ENCODE measurements at places on chromosomes 2 and 18. TPM values are rescaled to one million over a fixed set of nuclear protein-coding genes. Genes with fewer than 3 reads are reported as not detected.

DNA sequence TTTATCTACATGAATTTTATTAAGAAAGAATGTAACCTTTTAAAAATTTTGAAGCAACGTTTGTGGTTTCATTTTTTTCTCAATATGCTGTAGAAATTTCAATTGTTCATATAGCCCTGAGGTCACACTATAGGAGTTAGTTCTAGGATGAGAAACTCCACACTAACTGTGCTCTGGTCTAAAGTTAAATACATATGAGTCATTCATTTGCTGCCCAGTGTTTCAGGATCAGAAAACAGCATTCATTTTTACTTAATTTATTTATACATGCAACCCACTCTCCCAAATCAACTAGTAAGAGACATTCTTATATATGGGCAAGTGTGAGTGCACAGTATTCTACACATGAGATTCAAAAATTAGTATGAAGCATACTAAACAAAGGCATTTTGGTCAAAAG lies 137.9 kb downstream of the DOCK10 start:
- no peak for DNase-seq

Gene PCARE
- not detected for total RNA-seq

- no peak for DNase-seq
These were observed 4.0 kb downstream of the MYO5B start for GRCh38 chr18:50190926-50191325.

Gene DNAH6
- total RNA-seq: 1.1 TPM

DNA sequence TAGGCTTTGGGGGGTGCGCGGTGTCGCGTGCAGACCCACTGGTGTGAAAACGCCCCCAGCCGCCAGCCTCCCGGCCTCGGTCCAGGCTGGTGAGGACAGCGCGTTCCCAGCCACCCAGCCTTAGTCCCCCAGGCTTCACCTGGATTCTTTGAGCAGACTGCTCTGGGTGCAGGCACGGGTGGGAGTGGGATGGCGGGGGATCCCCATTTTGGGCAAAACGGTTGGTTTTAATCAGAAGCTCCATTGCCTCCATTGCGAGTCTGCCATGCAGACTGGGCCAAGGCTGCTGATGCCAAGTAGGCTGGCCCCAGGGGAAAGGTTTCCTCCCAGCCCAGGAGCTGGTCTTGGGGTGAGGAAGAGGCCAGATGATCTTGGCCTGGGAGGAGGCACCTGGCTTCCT lies 445 bp downstream of the MLPH start:
- no peak for DNase-seq

Gene UPP2
- total RNA-seq: not detected

DNA sequence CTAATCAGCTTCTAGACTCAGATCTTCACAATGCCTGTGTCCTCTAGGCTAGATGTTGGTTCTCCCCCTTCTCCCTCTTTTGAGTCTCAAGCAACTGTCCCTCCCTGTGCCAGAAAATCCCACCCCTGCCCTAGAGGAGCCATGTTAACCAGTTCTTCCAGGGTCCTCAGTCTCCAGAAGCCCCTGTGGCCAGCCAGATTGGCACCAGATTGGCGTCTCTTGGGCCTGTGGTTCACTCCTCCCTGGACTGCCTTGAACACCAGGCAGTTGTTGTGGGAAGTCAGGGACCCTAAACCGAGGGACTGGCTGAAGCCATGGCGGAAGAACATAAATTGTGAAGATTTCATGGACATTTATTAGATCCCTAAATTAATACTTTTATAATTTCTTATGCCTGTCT lies 36.6 kb downstream of the CYP26B1 start:
- no peak for DNase-seq

DNA sequence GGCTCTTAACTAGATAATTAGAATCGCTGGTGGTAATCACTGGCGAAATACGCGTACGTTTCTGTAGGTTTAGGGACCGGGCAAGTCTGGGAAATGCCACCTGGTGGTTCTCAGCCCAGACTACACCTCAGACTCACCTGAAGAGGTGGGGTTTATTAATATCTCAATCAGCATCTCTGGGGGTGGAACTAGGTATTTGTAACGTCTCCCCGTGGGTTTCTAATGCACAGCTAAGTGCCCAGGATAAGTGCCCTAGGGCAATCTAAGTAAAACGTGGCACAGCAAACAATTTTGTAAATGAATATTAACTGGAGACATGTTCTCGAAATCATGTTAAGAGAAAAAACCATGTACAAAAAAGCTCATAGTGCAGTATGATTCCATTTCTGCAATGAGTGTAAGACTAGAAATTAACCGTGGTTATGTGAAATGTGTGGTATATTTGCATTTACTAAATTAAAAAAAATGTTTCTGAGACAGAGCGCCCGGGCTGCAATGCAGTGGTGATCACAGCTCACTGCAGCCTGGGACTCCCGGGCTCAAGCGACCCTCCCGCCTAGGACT lies 760 bp upstream of the CNOT11 start:
- DNase-seq: peak; percentile 69

- DNase-seq: no peak
These were observed 23.5 kb downstream of the WNT10A start for GRCh38 chr2:218904176-218904575.

GRCh38 chr18:8814206-8814605 lies 108.8 kb downstream of the MTCL1 start:
- DNase-seq: no peak

Gene MC4R
- not detected for total RNA-seq

DNA sequence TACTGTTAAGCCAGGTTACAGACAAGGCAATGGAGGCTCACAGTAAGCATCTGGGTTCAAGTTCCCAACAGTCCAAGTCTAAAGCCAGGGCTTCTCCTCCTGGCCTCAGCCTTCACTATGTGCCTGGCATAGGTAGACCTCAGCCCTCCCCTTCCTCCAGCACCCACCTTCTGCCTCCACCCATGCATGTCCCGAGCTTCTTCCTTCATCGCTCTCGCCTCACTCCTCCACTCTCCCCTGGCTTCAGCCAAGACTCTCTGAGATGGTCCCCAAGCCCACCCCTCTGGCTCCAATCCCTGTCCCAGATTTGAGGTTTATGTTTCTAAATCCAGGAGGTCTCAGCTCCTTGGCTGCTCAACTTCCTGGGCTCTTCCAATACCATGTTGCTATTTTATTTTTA lies 26.9 kb downstream of the CENPA start:
- DNase-seq: no peak

- no peak for DNase-seq
These were observed 18.2 kb downstream of the SCN3A start for GRCh38 chr2:165185633-165186032.

Gene MC2R
- total RNA-seq: not detected

- DNase-seq: no peak
These were observed 51.7 kb downstream of the ARHGAP28 start for GRCh38 chr18:6781142-6781714.

Gene NT5DC4
- not detected for total RNA-seq

DNA sequence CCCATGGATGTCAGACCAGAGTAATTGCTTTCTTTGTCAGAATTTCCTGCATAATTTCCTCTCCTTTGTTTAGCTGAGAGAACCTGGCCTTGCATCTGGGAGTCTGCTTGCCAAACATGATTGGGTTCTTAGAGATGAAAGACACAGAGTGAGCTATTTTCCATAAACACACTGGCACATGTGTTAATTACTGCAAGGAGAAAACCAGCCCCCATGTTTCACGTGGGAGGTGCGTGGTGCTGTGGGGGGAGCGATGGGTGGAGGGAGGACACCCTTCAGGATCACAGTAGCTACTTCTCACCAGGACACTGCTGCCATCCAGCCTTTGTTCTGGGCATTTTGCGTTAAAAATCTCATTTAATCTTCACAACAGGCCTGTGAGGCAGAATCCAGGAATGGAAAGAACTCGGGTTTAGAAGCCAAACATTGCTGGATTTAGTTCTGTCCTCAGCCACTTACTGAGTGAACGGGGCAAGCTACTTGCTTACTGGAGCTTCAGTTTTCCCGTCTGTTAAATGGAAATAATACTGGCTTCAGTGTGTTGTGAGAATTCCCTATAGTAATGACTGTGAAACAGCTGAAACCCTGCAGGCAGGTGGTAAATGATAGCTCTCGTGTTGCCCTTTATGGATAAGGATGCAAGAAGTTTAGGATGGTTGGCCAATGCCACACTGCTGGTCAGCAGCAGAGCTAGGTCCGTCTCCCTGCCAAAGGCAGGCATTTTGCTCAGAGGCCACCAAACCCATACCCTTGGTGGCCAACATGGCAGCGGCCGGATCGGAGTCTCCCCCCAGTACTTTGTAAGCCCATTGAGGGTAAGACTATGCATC lies 100.1 kb upstream of the ASAP2 start:
- DNase-seq: no peak

Gene CARF
- 15.8 TPM for total RNA-seq

GRCh38 chr2:172374318-172375240 lies 52.8 kb upstream of the ITGA6 start:
- no peak for DNase-seq

- DNase-seq: no peak
These were observed 61.8 kb downstream of the COX7A2L start for GRCh38 chr2:42298996-42299754.

DNA sequence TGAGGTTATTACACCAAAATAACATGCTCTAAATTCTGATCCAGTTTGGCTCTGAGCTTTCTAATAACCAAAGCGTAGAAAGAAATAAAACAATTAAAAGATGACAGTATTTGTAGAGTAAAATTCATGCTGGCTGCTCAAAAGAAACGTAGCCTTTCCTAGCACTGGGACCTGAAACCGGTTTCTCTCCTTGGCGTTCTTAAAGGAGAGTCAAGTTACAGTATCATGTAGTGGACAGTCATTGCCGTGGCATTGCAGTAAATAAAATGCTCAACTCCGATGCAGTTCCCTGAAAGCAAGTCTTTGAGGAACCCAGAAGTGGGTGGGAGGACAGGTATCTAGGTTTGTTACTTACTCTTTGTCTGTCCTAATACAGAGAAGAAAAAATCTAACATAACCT lies 52.7 kb upstream of the ITM2C start:
- no peak for DNase-seq

GRCh38 chr2:225894236-225894980 lies 494.9 kb downstream of the NYAP2 start:
- DNase-seq: no peak

DNA sequence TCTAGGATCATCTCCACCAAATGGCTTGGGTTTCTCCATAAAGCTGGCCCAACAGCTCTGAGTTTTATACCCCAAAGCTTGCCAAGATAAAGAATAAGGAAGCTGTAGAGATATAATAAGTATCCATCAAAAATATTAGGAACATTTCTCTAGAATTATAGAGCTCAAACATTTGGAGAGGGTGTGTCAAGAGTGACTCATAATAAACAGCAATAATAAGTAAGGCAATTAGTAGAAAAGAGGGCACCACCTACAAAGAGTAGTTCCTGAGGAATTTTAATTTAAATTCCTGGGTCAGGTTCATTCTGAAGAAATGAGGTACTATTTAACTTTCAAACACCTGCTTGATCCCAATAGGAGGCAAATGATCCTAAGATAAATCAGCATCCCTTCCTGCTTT lies 41.4 kb upstream of the NCKAP5 start:
- DNase-seq: no peak

Gene PSMD14
- 43.1 TPM for total RNA-seq

DNA sequence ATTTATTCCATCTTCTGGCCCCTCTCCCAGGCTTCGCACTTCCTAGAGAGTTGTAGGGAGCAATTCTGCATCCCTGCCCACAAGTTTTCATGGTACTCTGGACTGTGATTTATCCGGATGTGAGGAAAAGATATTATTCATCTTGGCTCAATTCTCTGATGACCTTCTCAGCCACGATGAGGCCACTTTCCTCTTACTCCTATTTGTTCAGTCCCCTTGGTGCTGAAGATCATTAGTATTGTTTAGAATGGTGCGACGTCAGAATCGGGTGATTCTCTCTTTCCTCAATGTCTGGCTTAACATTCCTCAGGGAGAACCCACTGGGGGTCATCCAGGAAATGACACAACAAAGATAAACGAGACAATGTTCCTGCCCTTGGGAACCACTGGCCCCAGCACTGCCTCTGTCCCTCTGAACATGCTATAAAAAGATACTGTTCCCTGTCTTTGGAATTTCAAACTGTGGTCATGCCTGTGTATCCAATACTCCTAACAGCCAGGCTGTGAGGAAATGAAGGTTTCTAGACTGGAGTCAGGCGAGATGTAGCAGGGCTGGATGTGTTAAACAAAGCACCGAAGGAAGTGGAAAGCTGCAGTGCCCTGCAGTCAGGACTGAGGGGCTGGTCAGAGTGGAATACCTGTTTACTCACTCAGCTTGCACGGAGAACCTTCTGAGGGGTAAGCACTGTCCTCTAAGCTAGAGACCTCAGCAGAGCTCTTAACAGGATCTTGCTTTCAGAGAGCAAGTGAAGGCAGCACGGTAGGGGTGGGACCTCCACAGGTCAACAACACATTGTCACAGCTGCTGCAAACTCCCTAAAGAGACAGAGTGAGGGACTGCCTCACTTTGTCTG lies 12.9 kb upstream of the GLI2 start:
- DNase-seq: no peak

DNA sequence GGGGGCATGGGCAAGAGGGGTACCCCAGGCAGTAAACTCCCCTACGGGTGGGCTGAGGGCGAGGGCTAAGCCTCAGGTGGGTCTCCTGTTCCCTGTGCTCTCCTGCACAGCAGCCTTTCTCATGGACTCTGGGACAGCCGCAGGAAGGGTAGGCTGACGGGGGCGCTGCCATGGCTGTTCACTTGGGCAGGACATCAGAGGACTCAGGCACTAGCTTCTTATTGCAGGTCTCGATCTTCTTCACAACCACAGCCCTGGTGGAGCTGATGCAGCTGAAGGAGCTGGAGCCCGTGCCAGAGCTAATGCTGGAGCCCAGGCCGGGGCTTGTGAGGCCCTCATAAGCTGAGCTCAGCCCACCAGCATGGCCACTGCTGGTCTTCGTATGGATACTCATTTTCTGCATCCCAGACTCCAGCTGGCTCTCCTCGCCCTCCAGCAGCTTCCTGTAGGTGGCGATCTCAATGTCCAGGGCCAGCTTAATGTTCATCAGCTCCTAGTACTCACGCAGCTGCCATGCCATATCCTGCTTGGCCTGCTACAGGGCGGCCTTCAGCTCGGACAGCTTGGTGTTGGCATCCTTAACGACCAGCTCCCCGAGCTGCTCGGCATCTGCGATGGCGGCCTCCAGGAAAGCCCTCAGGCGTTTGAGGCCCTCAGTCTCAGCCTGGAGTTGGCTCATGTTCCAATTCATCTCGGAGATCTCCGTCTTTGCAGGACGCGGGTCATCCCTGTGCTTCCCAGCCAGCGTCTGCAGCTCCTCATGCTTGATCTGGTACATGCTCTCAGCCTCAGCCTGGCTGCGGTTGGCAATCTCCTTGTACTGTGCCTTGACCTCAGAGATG lies 359.8 kb upstream of the SETBP1 start:
- DNase-seq: no peak

GRCh38 chr18:9380101-9380500 lies 45.5 kb downstream of the TWSG1 start:
- DNase-seq: no peak

- DNase-seq: no peak
These were observed 241.2 kb downstream of the TFCP2L1 start for GRCh38 chr2:121043827-121044222.

Gene SYT4
- not detected for total RNA-seq

All from prostate gland (tissue), 2 donors.